Suprapubic skin (tissue), 4 donors: ENCODE measurements at places on chromosomes 11 and 22.
A peak's percentile ranks its signal among the peaks of the same experiment; 100 is the strongest.

- DNase-seq = no peak
Measured at GRCh38 chr22:39617970-39618757, 47.6 kb downstream of the CACNA1I start.

DNA sequence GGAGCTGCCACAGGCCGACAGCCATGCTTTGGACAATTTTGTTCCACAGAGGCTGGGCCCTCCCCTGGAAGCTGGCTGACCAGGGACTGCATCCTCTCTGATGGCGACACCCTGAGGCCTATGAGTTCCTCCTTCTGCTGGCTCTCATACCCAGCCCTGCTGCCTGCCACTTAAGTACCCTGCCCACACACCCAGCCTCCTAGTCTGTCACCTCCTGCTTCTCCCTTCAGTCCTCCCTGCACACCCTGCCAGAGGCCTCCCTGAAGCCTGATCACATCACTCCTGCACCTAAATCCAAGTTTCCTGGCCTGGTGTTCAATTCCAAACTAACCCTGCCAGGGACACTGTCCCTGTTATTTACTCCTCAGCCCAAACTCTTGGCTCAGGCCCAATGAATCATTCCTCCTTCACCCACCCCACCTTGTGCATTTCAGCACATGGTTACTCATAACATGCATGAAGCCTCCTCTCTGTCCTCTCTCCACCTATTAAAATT, 136.7 kb upstream of the NECTIN1 start:
- DNase-seq = no peak

DNA sequence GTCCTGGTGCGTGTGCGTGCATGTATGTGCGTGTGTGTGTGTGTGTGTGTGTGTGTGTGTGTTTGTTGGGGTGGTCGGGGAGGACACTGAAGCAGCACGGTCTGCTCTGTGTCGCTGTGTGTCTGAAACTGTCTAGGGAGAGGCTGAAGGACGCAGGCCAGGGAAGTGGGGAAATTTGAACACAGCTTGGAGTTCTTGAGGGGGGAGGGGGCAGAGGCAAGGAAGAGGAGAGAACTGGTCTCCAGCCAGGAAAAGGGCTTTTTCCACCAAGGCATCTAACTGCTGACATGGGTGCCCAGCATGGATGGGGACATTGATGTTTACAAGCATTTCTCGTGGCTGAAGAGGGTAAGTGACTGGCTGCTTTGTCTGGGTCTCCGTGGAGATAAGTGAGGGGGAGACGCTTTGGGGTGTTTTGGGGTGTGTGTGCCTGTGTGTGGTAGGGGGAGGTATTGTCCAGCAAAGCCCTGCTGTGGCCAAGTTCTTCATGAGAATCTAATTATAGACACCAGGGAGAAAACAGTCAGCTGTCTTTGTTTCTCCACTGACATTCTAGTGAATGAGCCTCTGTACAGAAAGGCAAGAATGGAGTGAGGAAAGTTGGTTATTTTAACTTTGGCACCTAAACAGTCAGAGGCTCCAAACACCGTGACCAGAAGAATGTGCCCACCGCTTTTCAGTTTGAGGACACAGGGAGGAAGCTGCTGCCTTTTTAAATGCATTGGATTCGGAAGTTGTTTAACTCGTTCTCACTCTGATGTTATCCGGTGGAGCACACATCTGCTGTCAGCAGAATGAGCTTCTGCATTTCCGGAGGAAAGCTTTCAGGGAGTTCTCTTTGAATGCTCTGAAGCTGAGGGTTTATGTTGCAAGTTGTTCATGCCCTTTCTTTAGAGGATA, 63.7 kb downstream of the PPFIBP2 start:
- DNase-seq = peak; percentile 83

- DNase-seq = no peak
Measured at GRCh38 chr22:47686594-47687345, 924.3 kb downstream of the TBC1D22A start.

- peak; percentile 80 for DNase-seq
Measured at GRCh38 chr22:17910561-17911311, 113.6 kb downstream of the MICAL3 start.
